ENCODE measurements at places on chromosomes 1 and 21.
A peak's percentile ranks its signal among the peaks of the same experiment; 100 is the strongest.

- no peak for DNase-seq
These were observed 651.8 kb downstream of the LMO4 start for GRCh38 chr1:87980494-87980893.

DNA sequence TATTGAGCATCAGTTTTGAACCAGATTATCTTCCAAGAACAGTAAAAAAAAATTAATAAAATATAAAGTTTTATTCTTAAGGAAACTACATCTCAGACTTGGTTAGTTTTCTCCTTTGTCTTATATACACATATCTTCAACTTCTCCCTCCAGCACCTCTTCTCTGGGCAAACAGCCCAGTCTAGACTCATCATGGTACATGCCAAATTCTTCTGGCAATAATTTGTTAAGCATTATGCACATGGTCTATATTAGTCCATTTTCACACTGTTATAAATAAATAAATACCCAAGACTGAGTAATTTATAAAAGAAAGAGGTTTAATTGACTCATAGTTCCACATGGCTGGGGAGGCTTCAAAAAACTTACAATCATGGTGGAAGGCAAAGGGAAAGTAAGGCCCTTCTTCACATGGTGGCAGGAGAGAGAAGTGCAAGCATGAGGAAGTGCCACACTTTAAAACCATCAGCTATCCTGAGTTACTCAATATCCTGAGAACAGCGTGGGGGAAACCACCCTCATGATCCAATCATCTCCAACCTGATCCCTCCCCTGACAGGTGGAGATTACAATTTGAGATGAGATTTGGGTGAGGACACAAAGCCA lies 108.7 kb upstream of the RNPC3 start:
- no peak for DNase-seq

DNA sequence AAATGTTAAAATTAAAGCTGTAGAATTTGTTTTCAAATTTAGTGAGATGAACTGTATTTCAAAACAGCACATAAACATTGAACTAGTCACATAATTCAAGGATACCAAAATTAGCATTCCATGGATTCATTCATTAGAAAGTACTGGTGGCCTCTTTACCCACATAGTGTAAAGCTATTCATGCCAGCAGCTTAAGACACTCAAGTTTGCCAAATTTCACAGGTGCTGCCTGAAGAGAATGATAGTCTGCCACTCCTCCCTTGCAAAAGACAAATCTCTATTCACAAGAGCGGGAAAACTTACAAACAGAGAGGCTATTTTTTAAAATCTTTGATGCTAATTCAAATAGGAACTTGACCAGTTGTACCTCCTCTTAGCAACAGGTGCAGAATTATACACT lies 337.0 kb downstream of the BRINP3 start:
- DNase-seq: no peak

- no peak for DNase-seq
These were observed 31.6 kb downstream of the FAAH start for GRCh38 chr1:46425726-46426125.

- DNase-seq: no peak
These were observed 121.7 kb upstream of the RUNX1 start for GRCh38 chr21:35170818-35171217.

DNA sequence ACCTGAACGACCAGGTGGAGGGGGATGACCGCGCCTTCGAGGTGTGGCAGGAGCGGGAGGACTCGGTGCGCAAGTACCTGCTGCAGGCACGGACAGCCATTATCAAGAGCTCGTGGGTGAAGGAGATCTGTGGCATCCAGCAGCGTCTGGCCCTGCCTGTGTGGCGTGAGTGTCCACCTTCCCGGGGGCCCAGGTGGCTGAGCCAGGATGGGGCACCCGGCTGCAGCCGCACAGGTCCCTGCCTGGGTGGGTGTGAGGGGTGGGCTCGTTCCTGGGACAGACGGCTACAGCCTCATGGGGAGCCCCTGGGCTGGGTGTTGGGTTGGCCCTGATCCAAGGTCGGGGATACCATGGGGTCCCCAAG lies 65.2 kb downstream of the TRIM11 start:
- DNase-seq: no peak

DNA sequence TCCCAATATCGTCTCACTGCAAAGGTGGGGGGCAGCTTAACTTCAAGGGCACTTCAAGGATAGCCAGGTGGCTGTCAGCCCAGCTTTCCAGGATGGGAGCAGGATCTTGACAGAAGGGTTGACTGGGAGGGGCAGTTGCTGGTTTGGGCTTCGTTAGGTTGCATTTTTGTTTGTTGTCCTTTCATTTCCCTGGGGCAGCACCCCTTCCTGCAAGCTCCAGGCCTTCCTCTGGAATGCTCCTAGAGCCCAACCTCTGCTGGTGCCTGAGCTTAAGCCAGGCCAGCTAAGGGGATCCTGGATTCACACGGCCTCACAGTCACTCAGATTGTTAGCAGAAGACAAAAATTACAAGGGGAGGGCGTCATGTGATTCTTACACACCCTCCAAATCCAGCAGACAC lies 4.1 kb upstream of the OLIG2 start:
- DNase-seq: no peak

DNA sequence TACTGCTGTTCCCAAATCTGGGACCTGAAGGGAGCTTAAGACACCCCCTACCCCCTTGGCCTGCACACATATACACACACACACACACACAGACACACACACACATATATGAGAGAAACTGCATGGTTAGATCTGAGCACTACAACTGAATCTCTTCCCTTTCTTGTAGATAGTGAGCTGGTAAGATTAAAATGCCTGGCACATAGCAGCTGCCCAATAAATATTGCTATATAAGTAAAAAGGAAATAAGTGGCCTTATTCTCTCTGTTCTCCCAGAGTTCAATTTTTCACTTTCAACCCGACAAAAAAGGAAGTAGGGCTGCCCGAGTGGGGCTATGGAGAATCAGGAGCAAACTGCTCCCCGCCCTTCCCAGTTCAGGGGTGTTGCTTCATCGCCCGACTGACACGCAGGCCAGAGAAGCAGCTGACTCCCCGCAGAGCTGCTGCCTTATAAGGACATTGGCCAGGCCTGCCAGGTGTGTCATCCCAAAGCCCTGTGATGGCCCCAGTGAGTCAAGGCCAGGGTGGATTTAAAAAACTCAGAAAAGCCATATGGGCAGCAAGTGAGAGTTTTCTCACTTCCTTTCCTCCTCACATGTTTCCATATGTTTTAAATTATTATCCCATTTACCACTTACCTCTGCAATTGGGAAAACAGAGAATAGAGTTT lies 106.5 kb upstream of the SLC44A3 start:
- DNase-seq: peak; percentile 96

DNA sequence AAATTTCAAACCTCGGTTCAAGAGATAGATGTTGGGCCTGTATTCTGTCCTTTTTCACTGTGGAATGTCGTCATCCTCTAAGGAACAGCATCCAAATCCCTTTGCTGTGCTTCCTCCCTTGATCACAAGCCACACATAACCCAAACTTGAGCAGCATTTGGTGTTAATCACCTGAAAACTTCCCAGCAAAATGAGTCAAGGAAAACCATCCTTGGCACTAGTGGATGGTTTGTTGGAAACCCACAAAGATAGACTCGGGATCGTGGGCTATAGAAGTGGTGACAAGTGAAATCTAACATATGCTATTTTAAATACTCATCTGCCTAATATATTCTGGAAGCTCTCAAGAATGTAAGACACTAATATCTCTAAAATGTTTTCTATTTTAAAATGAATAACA lies 459.1 kb downstream of the SETD4 start:
- DNase-seq: no peak

Measured in kidney epithelial cell (primary cell).